ENCODE measurements at places on chromosomes 3 and 15.

- no peak for DNase-seq
These were observed 173.3 kb downstream of the PDZRN3 start for GRCh38 chr3:73451301-73451944.

DNA sequence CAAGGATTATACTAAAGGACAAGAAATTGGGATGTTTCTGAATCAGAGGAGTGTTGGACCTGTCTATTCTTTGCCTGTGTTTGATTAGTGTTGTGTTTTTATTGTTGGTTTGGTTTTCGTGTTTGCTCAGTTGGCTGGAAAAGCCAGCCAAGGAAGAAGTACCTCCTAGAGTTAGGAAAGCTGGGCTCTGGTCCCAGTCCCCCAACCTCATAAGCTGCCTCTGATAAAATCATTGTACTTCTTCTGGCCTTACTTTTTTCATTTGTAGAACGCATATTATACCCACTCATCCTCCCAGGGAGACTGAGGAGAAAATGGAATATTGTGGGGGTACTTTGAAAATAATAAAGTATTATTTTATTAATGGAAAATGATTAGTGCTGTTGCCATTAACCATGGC is 177.4 kb upstream of the TRIM42 start:
- no peak for DNase-seq

DNA sequence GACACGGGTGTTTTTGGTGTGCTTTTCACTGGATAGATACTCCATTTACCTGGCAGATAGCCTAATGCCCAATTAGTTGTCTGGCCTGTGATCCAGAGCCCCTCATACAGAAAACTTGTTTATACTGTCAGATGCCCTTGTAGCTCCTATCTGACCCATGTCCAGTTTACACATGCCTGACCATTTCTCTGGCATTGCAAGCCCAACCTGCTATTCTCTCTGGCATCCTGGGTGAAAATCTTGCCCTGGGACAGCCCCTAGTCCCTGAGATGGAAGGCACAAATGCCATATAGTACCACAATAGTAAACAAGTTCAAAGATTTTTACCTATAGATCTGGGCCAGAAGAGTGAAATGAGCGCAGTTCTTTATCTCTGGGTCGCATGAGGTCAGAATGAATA is 212.6 kb downstream of the ZBBX start:
- no peak for DNase-seq

DNA sequence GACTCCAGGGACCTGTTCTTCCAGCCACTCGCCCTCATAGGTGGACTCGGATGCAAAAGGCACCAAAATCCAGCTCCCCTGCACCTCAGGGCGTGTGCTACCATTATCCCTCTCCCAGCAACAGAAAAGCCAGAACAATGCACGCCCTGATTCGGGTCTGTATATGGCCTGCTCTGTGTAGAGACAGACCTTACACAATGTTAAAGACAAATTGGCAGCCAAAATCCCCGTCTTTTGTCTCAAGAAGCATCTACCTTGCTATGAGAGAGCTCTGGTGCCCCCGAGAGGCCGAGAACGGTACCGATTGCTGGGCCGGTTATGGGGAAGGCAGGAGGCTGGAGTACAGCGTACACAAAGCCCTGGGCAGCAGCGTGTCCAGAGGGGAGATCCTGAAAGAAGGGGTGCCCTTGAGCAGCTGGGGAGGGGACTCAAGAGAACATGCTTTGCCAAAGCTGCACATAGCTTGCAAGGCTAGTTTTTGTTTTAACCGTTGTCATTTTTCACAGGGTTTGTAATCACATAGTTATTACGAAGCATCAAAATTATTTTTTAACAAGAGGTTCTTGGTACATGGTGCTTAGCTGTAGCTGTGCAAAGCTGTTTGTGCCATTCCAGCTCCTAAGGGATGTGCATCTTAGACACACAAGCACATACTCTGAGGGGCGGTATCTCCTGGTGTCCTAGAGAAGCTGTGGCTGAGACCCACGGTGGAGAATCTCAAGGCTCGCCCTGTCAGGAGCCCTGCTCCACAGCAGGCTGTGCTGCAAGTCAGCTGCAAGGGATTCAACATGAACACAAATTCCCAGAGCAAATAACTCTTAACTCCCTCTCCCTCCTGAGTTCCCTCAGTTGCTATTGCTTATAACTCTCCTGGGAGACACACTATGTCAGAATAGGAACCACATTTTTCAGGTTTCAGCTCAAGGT is 461.5 kb upstream of the PPP2R3A start:
- DNase-seq = peak; percentile 86

Measured in occipital lobe (tissue), 3 donors.